ENCODE measurements at places on chromosomes 1 and 21.

GRCh38 chr1:233081735-233082134 lies 131.3 kb downstream of the NTPCR start:
- no peak for ATAC-seq

DNA sequence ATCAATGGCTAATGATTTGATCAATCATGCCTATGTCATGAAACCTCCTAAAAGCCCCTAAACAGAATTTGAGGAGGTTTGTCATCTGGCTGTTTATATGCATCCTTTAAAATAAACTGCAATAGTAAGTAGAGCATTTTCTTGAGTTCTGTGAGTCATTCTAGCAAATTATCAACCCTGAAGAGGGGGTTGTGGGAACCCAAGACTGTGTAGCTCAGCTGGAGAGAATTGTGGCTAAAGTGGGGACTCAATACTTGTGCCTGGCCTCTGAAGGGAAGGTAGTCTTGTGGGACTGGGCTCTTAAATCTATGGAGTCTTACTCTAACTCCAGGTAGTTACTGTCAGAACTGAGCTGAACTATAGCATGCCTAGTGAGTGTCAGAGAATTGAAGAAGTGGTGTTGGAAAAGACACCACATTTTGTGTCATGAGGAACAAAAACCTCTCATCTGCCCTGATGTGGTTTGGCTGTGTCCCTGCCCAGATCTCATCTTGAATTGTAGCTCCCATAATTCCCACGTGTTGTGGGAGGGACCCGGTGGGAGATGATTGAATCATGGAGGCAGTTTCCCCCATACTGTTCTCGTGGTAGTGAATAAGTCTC lies 402.4 kb downstream of the USH2A start:
- no peak for ATAC-seq

DNA sequence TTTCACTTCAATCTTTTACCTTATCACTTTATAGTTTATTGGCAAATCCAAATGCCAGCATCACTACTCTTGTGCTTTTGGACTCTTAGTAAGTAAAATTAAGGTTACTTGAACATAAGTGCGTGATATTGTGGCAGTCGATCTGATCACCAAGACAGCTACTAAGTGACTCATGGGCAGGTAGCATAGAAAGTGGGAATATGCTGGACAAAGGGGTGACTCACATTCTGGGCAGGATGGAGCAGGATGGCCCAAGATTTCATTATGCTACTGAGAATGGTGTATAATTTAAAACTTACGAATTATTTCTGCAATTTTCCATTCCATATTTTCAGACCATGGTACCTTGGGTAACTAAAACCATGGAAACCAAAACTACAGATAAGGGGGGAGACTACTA lies 120.2 kb downstream of the ROR1 start:
- no peak for ATAC-seq

GRCh38 chr1:30315185-30315960 lies 408.0 kb downstream of the MATN1 start:
- no peak for ATAC-seq

GRCh38 chr1:214898718-214899117 lies 183.8 kb upstream of the KCNK2 start:
- ATAC-seq = no peak

- no peak for ATAC-seq
Observed at GRCh38 chr1:167429612-167430011, 88.7 kb downstream of the CD247 start.

Data from activated CD4-positive, CD25-positive, alpha-beta regulatory T cell treated with anti-CD3 and anti-CD28 coated beads, Interleukin-2, amount 50 U/mL, for 24 hours (primary cell).